ENCODE measurements at places on chromosomes 5 and 9.
A peak's percentile ranks its signal among the peaks of the same experiment; 100 is the strongest.

DNA sequence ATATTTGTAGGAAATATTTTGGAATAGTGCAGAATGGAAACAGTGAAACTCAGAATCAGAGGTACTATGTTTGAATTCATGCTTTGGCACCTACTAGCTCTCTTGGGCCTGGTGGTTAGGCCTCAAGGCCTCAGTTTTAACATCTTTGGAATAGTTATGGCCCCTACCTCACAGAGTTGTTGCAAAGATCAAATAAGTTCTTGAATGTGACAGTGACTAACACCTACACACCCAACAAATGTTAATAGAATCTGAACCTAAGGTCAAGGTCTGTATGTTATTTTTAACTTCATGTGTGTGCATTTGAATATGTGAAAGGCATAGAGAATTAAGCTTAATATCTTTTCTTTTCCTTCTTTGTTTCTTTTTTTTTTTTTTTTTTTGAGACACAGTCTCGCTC is 87.3 kb downstream of the SLC44A1 start:
- no peak for DNase-seq

GRCh38 chr9:33151007-33151557 is 16.1 kb downstream of the B4GALT1 start:
- peak; percentile 71 for DNase-seq

- DNase-seq: no peak
These were observed 37.3 kb downstream of the CAPSL start for GRCh38 chr5:35900972-35901695.

GRCh38 chr5:128252756-128253155 is 169.2 kb downstream of the SLC12A2 start:
- DNase-seq: no peak

DNA sequence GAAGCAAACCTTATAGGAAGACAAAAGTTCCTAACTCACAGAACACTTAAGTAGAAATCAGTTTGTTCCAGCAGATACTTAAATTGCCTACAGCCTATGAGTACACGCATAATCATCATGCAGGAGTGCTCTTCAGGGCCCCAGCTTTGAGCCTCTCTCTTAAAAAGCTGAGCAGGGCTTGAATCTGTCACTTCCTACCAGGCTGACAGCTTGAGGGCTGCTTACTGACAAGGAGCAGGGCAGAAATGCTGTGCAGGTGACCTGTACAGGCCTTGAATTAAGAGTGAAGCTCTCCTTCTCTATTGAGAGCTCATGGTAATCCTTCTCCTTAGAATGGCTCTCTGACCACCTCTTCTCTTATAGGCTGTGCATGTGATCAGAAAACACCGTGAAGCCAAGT is 66.5 kb upstream of the MAST4 start:
- no peak for DNase-seq
